Activated T-cell treated with anti-CD3 and anti-CD28 coated beads, Interleukin-2, amount 50 U/mL, for 24 hours (primary cell): ENCODE measurements at places on chromosomes 16 and 17.

- no peak for DNase-seq
These were observed 773 bp upstream of the PPM1D start for GRCh38 chr17:60599220-60599619.

DNA sequence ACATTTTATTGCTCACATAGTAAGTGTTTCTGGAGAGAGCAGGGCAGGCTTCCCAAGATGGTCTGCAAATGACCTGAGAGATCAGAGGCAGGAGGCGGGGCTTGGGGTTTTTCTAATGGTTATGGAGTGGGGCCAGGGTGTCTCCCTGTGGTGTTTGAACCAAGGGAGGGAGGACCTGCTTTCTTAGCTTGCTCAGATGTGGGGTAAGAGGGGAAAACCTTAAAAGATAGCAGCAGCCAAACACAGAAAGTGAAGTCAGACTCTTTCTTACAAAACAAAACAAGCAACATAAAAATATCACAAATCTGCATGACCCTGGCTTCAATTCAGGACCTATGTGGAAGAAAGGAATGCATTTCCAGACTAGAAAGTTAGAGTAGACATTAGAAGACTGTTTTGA is 22.9 kb upstream of the DNAJA2 start:
- no peak for DNase-seq

DNA sequence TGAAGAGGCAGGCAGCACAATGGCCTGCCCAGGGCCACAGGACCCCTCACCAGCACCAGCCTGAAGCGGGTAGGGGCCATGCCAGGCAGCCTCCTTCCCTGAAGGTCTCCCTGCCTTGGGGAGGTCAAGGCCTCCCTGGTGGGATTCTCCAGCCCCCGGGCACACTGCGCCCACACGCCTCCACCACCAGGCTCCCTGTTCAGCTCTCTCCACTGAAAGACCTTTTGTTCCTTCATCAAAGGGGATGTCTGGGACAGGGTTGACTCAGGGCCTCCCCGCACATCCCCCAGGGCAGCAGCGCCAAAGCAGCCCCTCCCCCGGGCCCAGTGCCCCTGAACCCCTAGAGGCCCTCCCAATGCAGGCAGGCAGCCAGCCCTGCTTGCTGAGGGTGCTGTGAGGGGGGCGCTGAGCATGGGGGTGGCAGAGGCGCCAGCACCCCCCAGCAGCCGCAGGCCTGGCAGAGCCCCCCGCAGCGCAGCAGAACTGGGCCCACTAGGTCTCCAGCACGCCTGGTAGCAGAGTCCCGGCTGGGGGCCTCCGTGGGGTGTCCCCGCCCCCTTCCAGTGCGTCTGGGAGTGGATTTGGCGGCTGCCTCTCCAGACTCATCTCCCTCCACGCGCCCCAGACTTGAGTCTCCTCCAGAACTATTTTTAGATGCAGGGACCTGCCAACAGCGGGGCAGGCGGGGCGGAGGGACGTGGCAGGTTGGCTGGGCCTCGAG is 13.1 kb downstream of the BCAR1 start:
- no peak for DNase-seq

GRCh38 chr16:80733407-80733806 is 71.0 kb downstream of the CDYL2 start:
- no peak for DNase-seq

GRCh38 chr17:38363016-38363415 is 11.4 kb downstream of the SOCS7 start:
- no peak for DNase-seq

- DNase-seq, result no peak
These were observed 100.7 kb downstream of the HIC1 start for GRCh38 chr17:2155573-2155972.

DNA sequence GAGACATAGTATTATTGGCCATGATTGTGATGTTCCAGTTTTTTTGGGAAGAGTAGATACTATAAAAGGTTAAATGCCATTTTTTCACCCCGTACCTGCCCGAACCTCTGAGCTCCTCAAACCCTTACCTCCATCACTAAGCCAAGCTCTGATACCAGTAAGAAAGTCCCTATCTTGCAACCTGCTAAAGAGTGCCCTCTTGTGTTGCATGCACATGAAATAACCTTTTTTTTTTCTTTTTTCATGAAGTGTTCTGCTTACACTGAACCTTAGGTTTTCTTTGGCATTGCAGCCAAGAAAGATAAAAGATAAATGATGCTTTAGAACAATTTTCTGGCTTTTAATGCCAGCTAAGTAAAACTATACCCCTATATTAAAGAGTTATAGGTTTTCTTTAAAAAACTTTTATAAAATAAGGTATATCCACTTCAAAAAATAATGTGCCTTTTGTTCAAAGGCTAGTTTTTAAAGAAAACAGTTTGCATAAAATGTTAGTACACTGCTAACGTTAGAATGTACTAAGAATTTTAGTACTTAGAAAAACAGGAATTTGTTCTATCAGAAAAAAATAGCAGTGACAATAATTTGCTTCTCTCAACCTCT is 295.3 kb upstream of the PMFBP1 start:
- no peak for DNase-seq

DNA sequence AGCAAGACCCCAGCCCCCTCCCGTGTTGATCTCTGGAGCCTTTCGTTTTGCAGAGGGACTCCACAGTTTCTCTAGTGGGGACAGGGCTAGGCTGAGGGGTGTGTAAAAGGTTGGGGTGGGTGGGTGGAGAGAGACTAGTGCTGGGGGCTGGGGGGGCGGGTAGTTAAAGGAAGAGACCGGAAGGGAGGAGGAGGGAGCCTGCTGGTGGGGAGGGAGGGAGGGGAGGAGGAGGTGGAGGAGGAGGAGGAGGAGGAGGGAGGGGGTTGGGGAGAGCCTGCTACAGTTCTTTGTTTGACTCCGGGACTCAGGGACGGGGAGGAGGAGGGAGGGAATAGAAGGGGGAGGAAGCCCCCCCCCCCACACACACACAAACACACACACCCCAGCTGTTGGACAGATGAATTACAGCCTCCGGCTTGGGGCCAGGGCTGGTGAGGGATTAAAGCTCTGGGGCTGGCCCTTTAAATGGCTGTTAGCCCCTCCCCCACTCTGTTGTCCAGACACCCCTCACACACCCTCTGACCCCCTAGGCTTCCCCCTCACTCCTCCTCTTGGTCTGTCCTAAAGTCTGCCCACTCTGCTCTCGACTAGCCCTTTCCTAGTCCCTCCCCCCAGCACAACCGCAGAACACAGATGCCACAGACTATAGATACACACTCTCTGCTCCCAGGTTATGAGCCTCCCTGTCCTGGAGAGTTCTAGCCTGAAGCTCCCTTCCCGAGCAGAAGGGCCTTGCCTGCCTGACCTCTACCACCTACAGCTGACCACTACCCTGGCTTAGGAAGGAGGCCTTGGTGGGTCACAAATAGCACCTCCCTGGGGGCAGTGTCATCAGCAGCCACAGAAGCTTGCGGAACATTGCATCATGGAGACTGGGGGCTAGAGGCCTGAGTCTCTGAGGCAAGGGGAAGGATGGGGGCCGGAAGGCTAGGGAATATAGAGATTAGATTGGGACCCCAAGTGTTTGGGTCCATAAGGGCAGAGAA is 4.4 kb downstream of the KDM6B start:
- no peak for DNase-seq

GRCh38 chr17:32777436-32777835 is 99.5 kb downstream of the MYO1D start:
- no peak for DNase-seq
